ENCODE measurements at places on chromosomes 3 and 15.

GRCh38 chr3:9947025-9947995 is 4.9 kb downstream of the PRRT3 start:
- no peak for DNase-seq

DNA sequence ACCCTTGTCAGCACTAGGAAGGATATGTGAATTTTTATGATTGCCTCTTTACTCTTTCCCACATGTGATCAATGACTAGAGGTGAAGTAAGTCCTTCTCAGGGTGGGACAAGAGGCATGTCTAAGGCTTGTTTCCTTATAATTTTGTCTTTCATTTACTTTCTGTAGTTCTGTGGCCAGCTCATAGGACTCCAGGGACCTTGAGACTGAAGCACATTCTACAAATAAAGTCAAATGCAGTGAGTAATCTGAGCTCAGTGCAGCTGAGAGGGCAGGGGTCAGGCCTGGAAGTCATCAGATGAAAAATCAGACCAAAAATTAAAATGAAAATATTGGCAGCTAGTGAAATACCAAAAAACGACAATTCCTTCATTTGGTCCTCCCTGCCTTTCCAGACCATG is 424.7 kb upstream of the THBS1 start:
- no peak for DNase-seq

- no peak for DNase-seq
Measured at GRCh38 chr3:100274361-100274760, 13.6 kb downstream of the TBC1D23 start.

DNA sequence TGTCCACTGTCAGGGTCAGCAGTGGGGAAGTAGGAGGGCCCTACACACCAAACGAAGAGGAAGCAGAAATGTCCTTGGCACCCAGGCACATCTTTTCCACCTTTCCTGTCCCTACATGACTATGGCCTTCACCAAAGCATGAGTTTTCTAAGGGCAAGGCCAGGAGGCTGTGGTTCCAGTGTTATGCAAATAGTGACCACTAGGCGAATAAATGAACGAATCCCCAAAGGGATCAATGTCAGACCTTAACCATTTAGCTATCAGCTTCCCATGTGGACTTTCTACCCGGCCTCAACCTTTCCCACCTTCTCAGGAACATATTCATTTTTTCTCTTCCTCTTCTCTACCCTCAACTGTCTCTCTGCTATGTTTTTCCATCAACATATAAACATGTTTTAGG is 63.1 kb downstream of the NTRK3 start:
- no peak for DNase-seq

- no peak for DNase-seq
Measured at GRCh38 chr3:15011174-15011573, 53.9 kb downstream of the MRPS25 start.

GRCh38 chr3:160811237-160811548 is 55.2 kb downstream of the PPM1L start:
- no peak for DNase-seq

GRCh38 chr3:183485585-183485984 is 57.2 kb upstream of the MCF2L2 start:
- no peak for DNase-seq

DNA sequence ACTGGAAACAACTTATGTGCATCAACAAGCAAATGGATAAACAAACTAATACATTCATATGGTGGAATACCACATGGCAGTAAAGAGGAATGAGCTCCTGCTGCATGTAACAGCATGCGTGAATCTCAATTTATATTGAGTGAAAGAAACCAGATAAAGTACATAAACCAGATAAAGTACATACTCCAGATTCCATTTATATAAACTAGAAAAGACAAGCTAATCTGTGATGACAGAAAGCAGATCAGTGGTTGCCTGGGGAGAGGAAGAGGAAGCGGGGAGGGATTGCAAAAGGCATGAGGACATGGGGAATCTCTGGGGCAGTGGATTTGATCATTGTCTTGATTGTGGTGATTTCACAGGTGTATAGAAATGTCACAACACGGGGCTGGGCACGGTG is 34.2 kb downstream of the LIMD1 start:
- DNase-seq: no peak

DNA sequence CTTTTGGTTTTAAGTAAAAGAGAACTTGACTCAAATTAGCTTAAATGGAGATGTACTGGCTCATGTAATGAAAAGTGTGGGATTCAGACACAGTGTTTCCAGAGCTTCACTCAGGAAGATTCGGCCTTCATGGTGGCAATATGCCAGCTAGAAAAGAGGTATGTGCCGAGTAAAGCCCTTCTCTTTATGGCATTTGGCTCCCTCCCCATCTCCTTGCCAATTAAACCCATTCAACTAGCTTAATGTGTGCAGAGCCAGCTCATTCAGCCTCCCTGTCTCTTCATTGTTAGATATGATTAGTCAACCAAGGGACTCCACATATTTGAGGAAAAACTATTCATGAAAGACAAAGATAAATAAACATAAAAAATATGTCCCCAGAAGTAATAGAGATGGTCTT is 15.0 kb upstream of the TRANK1 start:
- no peak for DNase-seq

DNA sequence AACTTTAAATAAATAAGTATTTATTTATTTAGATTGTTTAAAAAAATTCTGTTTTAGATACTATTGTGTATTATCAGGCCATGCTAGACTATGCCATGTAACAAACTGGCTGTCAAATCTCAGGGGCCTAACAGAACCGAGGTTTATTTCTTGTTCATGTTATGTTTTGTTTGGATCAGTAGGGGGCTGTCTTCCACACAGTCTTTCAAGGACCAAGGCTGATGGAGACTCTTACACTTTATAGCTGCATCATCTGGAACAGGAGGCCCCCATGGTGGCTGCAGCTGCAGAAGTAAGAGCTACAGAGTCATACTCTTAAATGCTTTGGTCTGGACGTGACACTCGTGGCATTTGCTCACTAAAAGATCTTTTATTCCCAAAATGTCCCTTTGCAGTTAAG is 33.0 kb upstream of the ARL14 start:
- DNase-seq: no peak

DNA sequence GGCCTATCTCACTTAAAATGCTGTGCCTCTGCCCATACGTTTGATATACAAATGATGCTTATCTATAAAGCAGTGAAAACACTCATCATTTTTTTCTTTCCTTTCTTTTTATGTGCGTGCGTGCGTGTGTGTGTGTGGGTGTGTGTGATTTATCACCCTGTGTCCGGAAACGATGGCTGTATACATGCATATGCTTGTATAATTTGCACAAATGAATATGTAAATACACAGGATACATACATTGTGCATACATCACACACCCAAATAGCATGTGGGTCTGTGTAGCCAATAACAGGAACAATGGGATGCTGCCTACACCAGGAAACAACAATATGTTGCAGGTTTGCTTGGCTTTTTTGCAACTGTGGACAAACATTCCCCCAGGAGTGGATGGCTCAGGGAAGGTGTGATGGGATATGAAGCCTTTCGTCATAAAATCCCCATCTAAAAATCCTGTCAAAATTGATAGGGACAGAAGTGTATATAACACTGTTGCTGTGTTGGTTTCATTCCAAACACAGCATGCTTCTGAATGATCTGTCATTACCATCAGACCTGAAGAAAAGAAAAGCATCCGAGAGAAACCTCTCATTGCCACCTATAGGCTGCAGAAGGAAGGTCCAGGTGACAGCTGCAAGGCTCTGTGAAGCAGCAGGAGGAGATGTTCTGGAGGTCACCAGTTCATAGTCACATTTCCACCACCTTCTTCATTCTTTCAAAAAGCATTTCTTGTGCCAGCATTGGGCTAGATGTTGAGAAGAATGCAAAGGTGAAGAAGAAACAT is 503.9 kb upstream of the NR2F2 start:
- no peak for DNase-seq

GRCh38 chr3:23105048-23105447 is 98.1 kb upstream of the UBE2E2 start:
- no peak for DNase-seq

DNA sequence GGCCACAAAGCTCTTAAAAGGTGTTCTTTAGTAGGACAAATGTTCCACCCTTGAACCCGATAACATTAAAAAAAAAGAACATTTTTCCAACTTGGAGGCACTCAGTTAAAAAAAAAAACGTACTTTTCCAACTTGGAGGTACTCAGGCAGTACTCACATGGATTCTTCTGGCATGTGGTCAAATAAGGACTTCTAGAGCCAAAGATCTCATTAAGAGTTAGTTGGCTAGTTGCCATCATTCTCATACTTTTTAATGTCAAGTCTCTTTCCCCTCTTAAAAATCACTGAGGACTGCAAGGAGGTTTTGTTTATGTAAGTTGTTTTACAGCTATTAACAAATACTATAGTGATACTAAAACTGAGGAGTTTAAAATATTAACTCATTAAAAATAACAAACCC is 101.0 kb downstream of the CADPS start:
- DNase-seq: no peak

- no peak for DNase-seq
Measured at GRCh38 chr3:13829311-13829710, 50.6 kb downstream of the WNT7A start.

GRCh38 chr3:10949197-10949596 is 43.4 kb upstream of the SLC6A1 start:
- no peak for DNase-seq

- no peak for DNase-seq
Measured at GRCh38 chr15:61657461-61657860, 402.8 kb downstream of the VPS13C start.

DNA sequence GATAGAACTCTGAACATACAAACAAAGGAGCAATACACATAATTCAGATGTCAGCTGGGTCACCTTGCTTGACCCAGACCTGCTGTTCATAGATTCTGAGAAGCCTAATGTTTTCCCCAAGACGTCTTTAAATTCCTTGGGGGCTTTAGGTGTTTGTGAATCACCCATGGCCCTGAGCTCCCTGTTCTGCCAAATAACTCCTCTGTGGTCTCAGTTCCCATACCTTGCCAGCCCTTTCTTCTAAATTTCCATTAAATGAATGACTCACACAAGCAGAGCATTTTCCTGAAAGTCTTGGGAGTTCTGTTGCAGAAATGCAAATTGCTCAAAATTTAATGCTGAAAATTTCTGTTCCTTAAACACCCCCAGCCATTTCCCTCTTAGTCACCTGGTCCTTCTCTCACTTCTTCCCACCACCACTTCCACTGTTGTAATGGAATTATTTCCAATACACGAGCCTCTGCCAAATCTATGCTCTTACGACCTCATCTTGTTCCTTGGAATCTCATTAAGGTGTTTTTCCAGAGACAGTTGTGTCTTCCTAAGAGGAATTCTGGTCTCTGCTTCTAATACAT is 33.4 kb upstream of the PSMD6 start:
- no peak for DNase-seq

GRCh38 chr3:142275856-142276255 is 50.5 kb upstream of the GK5 start:
- no peak for DNase-seq

- no peak for DNase-seq
Measured at GRCh38 chr3:81829937-81830336, 68.5 kb upstream of the GBE1 start.

- peak; percentile 64 for DNase-seq
Measured at GRCh38 chr3:112327371-112327951, 5.5 kb upstream of the CD200 start.

GRCh38 chr15:27989427-27989826 is 109.7 kb downstream of the OCA2 start:
- DNase-seq: no peak

- no peak for DNase-seq
Measured at GRCh38 chr3:189307963-189308362, 136.2 kb downstream of the TPRG1 start.

- DNase-seq: no peak
Measured at GRCh38 chr3:24182756-24183155, 237.7 kb downstream of the NR1D2 start.

DNA sequence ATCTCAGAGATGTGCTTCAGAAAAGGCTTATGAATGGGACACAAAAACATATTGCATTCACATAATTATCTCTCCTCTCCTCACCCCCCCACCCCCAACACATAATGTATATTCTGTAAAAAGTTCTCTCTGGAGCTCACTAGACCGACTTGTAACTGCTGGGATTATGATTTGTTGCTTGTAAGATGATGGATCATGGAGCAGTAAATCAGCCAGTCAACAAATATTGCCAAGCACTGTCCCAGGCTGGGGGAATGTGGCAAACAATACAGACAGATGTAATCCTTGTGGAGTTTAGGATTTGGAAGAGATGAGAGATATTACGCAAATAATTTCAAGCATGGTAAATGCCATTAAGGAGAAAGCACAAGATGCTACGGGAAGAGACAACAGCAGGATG is 114.8 kb downstream of the PEX5L start:
- no peak for DNase-seq

- DNase-seq: no peak
Measured at GRCh38 chr3:53100818-53101466, 29.3 kb downstream of the RFT1 start.

GRCh38 chr15:89870006-89870405 is 23.8 kb downstream of the AP3S2 start:
- no peak for DNase-seq

DNA sequence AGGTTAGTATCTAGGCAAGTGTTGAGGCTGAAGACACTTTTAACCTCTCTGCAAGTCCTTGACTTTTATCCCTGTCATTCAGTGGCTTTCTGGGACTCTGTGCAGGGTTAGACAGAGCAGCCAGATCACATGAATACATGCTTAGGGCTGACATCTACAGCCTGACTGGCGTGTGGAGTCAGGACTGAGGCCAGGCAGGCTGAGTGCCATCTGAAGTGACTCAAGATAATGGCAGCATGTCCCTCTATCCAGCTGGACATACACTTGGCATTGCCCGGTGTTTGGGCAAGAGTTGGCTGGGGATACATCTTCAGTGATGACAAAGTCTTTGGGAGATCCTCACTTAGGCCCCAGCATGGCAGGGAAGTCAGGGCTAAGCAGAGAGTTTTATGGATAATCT is 22.4 kb downstream of the DUOX2 start:
- DNase-seq: no peak

- DNase-seq: no peak
Measured at GRCh38 chr3:127137757-127138536, 55.0 kb upstream of the PRR23E start.

GRCh38 chr3:128152419-128153155 is 694 bp upstream of the EEFSEC start:
- DNase-seq: peak; percentile 72

- DNase-seq: no peak
Measured at GRCh38 chr3:156207802-156208685, 87.7 kb downstream of the KCNAB1 start.

GRCh38 chr3:181369637-181370036 is 342.1 kb upstream of the SOX2 start:
- DNase-seq: no peak

- no peak for DNase-seq
Measured at GRCh38 chr3:141462176-141462859, 24.5 kb upstream of the RASA2 start.

Data from CD4-positive, alpha-beta T cell treated with Interleukin-4 for 4 hours (primary cell).